ENCODE measurements at places on chromosomes 11 and 22. TPM values are rescaled to one million over a fixed set of nuclear protein-coding genes. Genes with fewer than 3 reads are reported as not detected.

SLN gene
- total RNA-seq, result 3.0 TPM

PANX3 gene
- total RNA-seq, result not detected

DNA sequence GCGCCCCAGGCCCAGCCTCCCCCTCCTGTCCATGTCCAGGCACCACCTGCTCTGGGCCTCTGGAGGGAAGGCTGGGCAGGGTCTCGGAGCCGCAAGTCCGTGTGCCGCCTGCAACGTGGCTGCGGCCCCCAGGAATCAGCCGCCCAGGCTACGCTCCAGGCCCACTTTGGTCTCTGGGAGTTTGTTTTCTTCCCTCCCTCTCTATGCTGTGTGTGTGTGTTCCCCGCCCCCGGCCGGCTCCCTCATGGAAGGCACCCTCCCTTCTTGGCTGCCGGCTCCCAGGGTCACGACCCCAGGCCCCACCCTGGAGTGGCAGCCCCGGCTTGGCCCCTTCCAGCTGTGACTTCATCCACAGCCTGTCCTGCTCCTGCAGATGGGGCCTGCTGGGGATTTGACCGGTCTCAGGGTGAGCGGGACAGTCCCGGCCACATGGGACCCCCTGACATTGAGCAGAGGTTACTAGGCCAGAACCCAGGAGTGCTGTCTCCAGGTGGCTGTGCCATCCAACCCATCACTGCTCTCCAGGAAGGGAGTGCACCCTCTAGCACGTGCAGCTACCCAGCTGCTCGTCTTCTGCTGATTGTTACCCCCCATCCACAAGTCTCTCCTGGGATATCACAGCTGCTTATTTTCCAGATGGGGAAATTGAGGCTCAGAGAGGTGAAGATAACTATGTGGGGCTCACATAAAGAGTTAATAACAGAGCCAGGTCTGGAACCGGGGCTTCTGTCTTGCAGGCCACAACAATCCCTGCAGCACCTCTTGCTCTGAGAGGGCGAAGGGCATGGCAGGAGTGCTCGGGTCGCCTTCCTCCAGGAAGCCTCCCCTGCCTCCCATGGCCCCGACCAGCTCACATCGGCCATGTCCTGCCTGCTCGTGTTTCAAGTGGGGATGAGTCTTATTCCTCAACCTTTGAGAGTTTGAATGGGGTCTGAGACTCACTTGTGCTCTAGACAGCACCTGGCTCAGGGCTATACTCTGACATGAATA, 2.8 kb upstream of the LIF start:
- DNase-seq, result no peak

TMPRSS13 gene
- 1.6 TPM for total RNA-seq

- DNase-seq, result no peak
These were observed 36.5 kb upstream of the ANKK1 start for GRCh38 chr11:113351068-113351450.

MMP12 gene
- total RNA-seq, result not detected

GRCh38 chr11:1302461-1303125, 6.8 kb downstream of the TOLLIP start:
- peak; percentile 51 for DNase-seq

TECTA gene
- under 0.01 TPM for total RNA-seq

GALNT18 gene
- total RNA-seq, result 5.3 TPM

DNA sequence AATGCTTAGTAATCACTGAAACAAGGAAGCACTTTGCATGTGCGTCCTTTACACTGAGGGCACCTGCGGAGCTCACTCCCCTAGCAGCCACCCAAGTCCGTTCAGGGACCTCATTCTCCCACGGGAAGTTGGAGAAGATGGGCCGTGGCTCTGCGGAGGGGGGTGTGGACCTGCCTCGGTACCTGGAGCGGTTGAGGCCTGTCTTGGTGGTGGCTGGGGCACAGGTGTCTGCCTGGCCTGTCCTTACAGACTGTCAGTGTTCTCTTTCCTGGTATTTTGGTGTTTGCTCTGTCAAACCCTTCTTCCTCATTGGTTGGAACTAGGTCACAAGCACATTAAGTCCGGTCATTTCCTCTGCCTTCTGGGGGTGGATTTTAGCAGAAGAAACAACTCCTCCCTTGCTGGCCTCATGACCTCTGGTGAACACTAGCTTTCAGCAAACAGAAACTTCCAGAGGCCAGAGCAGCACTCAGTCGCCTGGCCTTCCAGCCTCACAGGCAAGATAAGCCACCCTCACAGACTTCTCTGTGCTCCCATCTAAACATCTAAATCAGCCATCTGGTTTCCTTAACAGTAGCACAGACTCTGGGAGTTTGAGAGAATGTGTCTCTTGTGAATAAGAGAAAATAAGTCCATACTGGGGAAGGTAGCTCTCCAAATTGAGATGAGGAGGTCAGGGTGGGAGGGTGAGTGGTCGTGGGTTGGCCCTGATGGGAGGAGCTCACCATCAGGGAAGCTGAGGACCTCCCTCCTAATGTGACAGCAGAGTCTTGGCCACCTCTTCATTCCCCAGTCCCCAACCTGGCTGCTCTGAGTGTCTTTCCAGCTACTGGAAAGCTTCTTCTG, 8.6 kb downstream of the SNAP29 start:
- peak; percentile 34 for DNase-seq

- DNase-seq, result no peak
These were observed 63.7 kb downstream of the MAML2 start for GRCh38 chr11:96279018-96279895.

DNA sequence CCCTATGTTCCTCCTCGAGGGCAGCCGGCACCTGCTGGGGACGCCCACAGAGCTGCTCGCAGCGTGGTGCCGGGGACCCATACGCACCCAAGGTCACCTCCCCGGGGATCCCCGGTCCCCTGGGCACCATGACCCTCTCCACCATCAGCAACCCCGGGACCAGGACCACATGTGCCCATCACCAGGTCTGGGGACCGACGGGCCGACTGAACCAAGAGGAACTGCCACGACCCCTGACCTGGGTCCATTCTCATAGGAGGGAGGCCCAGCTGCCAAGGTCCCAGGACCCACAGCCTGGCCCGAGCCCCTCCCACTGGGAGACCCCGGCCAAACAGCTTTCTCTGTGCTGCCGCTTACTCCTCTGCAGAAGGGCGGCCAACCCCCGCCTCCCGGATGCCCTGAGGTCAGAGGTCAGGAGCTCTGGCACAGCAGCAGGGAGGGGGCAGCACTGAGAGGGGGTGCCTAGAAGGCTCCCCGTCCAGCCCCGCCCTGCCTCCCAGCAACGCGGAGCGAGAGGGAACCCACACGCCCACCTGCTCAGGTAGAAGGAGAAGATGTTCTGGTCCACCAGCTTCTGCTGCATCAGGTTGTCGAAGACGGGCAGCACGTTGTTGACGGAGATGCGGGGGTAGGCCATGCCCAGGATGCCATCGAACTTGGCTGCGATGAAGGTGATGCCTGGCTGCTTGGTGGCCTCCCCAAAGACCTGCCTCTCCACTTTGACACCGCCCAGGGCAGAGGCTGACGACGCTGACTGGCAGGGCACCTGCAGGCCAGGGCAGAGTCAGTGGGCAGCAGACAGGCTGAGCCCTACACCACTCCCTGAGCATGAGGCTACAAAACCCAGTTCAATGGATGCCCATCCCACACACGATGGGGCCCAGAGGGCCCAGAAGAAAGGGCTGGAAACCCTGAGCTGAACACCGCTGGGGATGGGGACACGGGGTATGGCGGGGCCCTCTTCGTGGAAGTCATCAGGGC, 6.6 kb downstream of the CTSD start:
- DNase-seq, result no peak

RBMXL2 gene
- total RNA-seq, result not detected

TLCD5 gene
- 3.1 TPM for total RNA-seq

GRCh38 chr22:42931421-42932196, 74.5 kb upstream of the ARFGAP3 start:
- no peak for DNase-seq

DNA sequence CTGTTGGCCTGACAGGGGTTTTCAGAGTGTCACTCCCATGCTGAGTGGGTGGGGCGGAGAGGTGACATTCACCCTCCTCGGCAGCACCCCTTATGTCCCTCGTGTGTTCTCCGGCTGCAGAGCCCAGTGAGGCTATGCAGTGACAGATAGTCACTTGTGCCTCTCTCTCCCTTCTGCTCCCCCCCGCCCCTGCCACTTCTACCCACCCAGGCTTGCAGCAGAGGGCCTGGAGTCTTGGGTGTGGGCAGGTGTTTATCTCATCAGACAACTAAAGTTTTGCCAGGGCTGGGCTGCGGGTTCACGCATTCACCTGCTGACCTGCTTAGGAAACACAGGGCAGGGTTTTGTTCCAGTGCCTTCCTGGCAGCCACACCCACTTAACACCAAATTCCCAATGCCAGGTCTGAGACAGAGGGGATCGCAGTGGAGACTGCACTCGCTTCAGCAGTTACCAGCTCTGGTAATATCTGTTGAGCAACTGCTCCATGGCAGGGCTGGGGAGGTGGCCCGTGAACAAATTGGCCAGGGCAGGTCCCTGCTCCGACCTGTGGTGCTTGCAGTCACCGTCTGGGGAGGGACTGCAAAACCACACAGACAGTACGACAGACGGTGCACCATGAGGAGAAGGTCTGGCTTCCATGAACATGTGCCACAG, 50.5 kb upstream of the ADA2 start:
- DNase-seq, result no peak

DNA sequence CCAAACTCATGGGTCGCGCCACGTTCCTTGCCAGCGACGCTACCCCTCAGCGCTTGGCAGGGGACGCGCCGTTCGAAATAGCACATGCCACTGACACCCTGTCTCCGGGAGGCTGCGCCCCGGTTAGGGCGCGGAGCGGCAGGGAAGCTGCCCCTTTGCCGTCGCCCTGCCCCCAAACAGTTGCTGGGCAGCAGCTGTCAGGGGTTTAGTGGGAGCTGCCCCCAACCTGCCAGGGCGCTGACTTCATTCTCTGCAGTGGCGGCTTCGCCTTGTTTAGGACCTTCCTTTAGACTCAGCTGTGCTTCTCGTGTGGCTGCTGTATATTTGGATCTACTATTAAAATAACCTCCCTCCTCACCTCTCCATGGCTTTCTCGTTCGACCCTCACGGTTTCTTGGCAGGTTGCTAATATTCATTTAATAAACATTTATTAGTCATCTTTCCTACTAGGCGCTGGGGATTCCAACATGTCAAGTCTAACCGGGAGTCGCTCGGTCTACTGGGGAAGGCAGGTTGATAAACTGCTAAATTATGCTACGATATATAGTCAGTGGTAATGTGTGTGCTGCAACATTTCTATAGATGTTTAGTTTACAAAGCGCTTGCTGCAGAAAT, 782 bp downstream of the TMEM109 start:
- peak; percentile 32 for DNase-seq

DNA sequence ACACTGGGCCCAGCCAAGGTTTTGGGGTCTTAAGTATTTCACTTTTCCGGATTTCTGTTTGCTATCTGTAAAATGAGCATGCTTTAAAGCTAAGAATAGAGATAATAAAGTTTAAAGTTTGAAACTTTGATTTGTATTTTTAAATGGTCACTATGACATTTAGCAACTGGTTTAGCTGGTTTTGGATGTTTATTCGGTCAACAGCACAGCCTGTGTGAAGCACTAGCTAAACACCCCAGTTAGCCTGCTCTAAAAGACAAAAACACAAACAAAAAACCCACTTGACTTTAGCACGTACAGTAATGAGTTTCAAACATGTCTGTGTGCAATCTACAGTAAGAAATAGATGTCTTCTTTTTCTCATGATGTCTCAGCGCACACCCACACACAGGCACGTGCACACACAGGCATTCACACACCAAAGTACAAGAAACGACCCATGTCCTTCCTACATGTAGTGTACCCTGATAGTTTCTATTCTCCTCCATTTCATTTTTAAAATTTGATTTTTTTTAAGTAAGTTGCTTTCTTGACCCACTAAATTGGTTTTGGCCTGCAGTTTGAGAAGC, 29.4 kb downstream of the SLC1A2 start:
- no peak for DNase-seq

GRCh38 chr11:132139181-132139580, 768.8 kb downstream of the NTM start:
- no peak for DNase-seq

APLP2 gene
- 177 TPM for total RNA-seq

- DNase-seq, result no peak
These were observed 1354.5 kb downstream of the BRD1 start for GRCh38 chr22:48473202-48473601.

CSF2RB gene
- total RNA-seq, result 2.9 TPM

GRCh38 chr22:44102856-44103255, 77.9 kb upstream of the PARVG start:
- no peak for DNase-seq

- DNase-seq, result no peak
These were observed 14.8 kb downstream of the LGALS12 start for GRCh38 chr11:63520606-63521170.

DNA sequence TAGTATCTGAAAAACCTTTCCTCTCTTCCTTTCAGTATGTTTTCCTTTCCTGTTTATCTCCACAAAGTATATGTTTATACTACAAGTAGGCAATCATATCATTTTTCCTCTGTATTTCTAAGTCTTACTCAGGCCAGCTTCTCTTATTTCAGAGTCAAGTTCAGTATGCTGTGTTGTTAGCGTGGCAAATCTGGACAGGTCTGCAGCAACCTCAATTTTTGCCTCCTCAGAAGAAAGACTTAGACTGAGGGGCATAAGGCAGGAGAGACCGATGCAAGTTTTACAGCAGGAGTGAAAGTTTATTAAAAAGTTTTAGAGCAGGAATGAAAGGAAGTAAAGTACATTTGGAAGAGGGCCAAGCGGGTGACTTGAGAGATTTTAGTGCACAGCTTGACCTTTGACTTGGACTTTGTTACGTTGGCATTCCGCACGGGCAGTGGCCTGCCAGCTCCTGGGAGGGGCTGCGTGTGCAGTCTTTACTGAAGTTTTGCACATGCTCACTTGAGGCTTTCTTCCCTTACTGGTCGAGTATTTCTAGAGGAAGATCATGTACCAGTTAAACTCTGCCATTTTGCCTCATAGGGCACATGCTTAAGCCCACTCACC, 343.2 kb downstream of the NTM start:
- no peak for DNase-seq

- no peak for DNase-seq
These were observed 154.8 kb upstream of the TBCEL start for GRCh38 chr11:120869097-120869496.

- DNase-seq, result peak; percentile 53
These were observed 43.0 kb downstream of the TRMU start for GRCh38 chr22:46378426-46379065.

- DNase-seq, result no peak
These were observed 33.8 kb downstream of the AMOTL1 start for GRCh38 chr11:94801866-94802460.

GRCh38 chr11:122412581-122412980, 242.9 kb upstream of the UBASH3B start:
- no peak for DNase-seq

ESAM gene
- 20.8 TPM for total RNA-seq

DNA sequence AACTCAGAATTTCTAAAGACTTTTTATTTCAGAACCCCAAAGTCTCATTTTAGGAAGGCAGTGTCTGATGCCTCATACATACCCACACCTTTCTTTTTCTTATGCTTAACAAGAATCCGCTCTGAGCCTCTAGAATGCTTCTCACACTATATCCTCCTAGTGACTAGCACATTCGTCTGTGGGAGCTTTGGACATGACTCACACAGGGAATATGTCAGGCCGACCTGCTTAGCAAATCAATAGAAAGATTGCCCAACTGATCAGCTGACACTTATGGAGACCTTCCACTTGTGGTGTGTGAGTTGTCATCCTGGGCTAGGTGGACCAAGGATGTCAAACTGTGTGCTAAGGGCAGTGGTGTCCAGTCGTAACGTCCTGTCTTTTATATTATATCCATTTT, 129.9 kb upstream of the TTC12 start:
- no peak for DNase-seq

Data from body of pancreas (tissue), 4 donors.